Progenitor cell of endocrine pancreas (in vitro differentiated cells): ENCODE measurements at places on chromosomes 1 and 21.

GRCh38 chr1:45840704-45841103 lies 37.3 kb downstream of the MAST2 start:
- DNase-seq = no peak

GRCh38 chr1:168428063-168428731 lies 115.6 kb downstream of the XCL2 start:
- DNase-seq = no peak

- DNase-seq = no peak
Observed at GRCh38 chr1:94827434-94827833, 7.3 kb downstream of the SLC44A3 start.

- no peak for DNase-seq
Observed at GRCh38 chr1:179058487-179059483, 23.1 kb upstream of the TOR3A start.

- no peak for DNase-seq
Observed at GRCh38 chr1:231872461-231872910, 245.9 kb downstream of the DISC1 start.

GRCh38 chr1:235923466-235924021 lies 56.8 kb upstream of the LYST start:
- DNase-seq = no peak

DNA sequence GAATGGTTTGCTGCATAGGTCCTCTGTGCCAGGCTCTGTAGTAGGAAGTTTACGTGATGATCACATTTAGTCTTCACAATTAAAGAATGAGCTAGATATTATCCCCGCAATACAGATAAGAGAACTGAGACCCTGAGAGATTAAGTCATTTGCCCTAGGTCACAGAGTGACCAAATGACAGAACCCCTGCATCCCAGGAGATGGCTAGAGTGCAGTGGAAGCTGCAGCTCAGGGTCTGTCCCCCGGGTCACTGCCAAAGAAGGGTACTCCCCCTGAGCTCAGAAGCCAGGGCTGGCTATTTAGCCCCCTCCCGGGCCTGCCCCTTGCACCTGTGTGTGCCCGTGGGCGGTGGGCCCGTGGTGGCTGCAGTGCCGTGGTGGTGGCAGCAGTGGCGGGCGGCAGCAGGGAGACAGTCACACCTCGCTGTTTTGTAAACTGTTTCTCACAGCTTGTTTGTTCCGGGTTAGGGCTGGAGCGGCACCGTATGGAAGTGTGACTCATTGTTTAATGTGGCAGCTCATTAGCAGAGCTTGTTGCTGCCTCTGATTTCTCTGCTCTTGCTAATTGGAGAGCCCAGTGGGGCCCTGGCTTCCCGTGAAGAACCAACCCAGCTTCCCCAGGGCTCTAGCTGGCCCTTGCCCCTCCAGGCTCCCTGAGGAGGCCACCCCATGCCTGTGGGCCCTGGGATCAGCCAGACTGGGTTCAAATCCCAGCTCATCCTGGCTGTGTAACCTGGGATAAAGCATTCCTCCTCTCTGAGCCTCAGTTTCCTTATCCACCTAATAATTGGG lies 19.3 kb upstream of the FOXO6 start:
- DNase-seq = no peak
